ENCODE measurements at places on chromosomes 11 and 22. TPM values are rescaled to one million over a fixed set of nuclear protein-coding genes. Genes with fewer than 3 reads are reported as not detected.

Gene LDHAL6A
- total RNA-seq: 0.82 TPM

Gene CARNS1
- under 0.01 TPM for total RNA-seq

Gene ARHGAP20
- 47.3 TPM for total RNA-seq

Gene SHANK2
- total RNA-seq: 24.5 TPM

DNA sequence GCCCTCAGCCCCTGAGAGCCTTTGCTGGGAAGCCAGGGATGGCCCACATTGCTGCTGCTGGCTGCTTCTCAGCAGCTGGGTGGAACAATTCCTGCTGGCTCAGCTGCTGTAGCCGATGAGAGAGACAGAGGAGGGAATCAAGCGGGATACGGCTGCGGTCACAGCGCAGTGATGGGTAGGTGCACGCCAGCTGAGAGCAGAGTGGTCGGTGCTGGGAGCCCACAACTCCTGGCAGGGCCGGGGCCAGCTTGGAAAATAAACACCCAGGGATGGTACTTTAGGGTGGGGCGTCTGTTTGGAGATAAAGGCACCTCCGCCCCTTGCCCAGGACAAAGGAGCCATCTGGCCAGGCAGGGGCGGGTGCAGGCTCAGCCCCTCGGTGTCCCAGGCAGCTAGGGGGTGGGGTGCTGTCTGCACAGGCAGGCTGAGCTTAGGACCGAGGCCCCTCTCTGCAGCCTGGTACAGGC is 480.5 kb downstream of the MIAT start:
- no peak for DNase-seq

DNA sequence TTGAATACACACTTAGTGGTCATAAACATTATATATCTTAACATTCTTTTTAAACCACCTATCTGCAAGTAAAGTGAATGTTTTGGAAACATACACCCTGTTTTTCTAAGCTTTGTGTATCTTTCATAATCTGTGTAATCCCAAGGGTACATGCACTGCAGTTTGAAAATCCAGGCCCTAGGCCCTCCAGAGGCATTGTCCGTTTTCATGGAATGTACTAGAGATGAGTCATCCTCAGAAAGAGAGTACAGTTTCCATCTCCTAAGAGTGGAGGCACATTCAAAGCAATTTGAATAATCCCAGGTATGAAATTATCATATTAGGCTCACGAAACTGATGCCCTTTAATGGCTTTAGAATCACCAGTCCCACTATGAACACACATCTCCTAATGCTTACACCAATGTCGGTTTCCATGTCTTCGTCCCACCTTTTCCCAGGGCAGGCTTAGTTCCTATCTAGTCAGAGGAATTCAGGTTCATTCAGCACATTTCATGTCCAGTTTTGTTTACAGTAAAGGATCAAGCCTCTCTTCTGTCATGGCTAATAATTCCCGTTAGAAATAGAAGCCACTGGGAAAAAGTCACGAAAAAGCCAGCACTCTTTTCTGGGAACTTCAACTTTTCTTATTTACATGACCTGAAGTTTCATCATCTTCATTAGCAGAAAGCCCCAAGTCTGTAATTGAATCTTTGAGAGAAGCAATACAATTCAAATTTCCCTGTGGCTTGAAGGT is 39.5 kb upstream of the CD44 start:
- DNase-seq: no peak

GRCh38 chr11:33663121-33663520 is 37.5 kb downstream of the C11orf91 start:
- DNase-seq: no peak

GRCh38 chr11:75513250-75513649 is 12.5 kb downstream of the GDPD5 start:
- DNase-seq: no peak

DNA sequence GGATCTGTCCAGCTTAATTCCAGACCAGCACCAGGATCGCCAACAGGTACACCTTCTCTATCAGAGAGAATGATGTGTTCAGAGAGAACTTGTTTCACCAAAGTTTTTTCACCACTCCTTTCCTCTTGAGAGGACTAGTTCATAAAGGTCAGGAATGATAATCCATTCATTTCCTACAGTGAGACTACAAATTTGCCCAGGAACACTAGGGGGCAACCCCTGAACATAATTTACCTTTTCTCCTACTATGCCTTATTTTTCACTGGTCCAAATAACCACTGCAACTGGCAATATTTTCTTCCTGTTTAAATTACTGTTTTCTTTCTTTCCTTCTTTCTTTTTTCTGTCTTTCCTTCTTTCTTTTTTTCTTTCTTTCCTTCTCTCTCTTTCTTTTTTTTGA is 22.5 kb downstream of the CAVIN3 start:
- no peak for DNase-seq

- DNase-seq: no peak
Observed at GRCh38 chr22:25062386-25063085, 110.0 kb downstream of the KIAA1671 start.

DNA sequence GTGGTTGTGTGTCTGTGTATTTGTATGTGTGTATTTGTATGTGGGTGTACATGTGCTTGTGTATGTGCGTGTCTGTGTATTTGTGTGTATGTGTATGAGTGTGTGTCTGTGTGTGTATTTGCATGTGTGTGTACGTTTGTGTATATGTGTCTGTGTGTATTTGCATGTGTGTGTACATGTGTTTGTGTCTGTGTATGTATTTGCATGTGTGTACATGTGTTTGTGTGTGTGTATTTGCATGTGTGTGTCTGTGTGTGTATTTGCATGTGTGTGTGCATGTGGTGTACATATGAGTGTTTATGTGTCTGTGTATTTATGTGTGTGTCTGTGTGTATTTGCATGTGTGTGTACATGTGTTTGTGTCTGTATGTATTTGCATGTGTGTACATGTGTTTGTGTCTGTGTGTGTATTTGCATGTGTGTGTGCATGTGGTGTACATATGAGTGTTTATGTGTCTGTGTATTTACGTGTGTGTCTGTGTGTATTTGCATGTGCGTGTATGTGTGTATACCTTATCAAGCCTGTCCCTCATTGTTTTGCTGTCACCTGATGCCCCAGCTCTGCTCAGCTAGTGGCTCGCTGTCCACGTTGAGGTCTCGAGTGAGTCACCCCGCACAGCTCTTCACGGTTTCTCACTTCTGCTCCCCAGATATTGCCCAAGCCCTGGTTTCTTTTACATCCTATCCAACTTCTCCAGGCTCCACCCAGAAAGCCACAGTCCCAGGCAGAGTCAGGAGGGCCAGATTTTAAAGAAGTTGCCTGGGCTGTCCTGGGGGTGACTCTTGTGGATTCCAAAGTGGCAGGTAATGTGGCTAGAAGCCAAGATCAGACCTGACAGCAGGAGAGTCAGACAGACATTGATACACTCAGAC is 15.2 kb downstream of the MB start:
- DNase-seq: no peak
